Amniotic stem cell (primary cell): ENCODE measurements at places on chromosomes 7 and 10.

- DNase-seq = no peak
Observed at GRCh38 chr10:46290101-46290886, 3.5 kb downstream of the ANTXRL start.

DNA sequence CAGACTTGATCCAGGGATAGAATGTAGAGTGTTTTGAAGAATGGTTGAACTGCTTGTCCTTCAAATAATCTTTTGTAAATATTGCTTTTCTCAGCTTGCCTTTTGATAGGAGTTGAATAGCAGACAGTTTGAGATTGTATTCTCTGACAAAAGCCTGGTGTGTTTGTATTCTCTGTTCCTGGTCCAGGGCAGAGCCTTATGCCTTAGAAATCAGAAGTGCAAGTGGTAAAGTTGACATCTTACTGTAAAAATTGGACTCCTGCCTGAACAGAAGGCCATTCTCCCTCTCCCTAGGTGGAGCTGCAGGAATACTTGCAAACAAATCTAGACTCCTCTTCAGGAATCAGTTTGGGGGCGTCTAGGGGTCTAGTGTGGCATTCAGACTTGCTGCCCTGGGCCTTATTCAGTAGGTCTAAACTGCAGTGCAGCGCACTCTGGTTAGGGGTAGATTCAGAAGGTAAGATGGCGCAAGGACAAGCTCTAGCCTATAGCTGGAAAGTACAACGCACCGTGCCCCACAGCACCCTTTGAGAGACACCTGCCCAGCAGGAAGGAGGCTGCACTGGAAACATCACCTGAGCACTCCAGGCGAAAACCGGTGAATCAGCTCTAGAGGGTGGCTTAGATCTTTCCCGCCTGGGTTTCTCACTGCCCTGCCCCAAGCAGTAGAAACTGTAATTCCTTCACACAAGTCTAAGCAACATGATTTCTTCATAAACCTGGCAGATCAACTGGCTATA lies 608.5 kb upstream of the GALNT17 start:
- no peak for DNase-seq

DNA sequence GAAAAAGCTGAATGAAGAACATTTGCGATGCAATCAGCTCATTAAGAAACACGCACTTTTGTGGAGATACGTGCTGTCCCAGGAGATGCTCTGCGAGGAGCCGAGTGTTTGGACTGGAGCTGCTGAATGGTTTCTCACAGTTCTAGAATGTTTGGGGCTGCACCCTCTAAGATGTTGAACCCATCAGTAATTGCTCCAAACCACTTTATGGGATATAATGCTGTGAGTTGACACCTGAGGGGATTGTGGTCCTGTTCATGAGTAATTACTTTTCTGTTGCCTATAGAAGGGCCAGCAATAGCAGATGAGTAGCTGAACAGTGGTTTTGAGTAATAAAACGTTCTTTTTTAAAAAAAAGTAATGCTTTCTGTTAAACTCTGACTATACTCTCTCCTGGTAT lies 63.1 kb downstream of the IKZF1 start:
- no peak for DNase-seq

- no peak for DNase-seq
Observed at GRCh38 chr10:101789686-101790085, 6.4 kb upstream of the NPM3 start.

DNA sequence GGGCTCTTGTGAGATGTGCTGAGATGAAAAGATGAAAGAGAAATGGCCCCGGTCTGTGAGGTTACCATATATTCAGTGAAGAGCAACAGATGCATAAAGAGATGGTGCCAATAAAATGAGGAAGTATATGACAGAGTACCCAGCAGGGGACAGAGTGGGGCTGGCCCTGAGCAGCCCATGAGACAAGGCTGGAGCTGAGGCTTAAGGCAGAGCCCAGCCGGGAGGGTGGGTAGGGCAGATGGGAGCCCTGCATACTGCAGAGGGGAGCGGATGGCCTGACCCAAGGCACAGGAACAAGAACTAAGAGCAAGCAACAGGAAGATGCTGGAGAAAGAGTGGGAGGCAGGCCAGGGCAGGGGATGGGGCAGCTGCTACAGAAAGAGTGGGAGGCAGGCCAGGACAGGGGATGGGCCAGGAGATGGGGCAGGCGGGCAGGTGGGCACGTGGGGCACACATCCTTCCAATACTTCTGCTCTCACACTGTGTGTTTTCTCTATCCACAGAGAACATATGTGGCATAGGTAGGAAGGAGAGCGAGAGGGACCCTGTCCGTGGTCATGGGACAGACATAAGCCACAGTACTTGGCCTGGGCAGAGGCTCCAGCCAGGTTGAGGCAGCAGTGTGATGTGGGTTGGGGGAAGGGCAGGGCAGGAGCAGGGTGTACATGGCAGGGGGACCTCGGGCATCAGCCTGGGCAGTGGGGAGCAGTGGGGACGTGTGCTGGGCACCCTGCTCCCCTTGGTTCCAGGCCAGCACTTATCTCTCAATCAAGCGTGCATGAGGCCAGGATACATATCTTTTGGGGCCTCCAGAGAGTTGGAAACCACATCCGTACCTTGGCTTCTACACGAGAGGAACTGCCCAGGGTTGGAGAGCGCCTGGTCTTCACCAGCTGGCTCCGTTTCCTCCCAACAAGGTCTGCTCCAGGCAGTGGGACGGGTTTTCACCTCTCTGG lies 91.6 kb upstream of the IKZF1 start:
- no peak for DNase-seq

- DNase-seq = no peak
Observed at GRCh38 chr10:28328346-28328745, 25.5 kb upstream of the MPP7 start.

DNA sequence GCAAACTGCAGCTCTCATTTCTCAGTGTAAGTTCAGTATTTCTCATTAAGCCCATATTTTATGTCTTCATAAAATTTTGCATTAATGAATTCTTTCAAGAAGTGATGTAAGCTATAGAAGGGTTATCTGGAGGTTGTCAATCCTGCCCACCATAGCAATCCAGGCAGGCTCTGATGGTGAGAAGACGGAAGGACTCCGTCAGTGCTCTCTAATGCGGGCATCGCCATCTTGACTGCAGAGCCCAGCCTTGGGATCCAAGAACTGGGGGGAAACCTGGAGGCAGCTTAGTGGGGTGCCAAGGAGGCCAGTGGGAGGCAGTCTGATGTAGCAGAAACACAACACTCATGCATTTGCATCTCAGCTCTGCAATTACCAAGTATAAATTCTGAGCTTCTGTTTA lies 707.4 kb upstream of the NRP1 start:
- DNase-seq = no peak

GRCh38 chr10:6140141-6140841 lies 51.5 kb downstream of the RBM17 start:
- DNase-seq = no peak

- DNase-seq = no peak
Observed at GRCh38 chr10:110852255-110852896, 19.4 kb upstream of the PDCD4 start.

GRCh38 chr10:50439187-50439586 lies 184.6 kb downstream of the SGMS1 start:
- DNase-seq = no peak

GRCh38 chr10:20990604-20991003 lies 93.5 kb upstream of the NEBL start:
- DNase-seq = no peak

DNA sequence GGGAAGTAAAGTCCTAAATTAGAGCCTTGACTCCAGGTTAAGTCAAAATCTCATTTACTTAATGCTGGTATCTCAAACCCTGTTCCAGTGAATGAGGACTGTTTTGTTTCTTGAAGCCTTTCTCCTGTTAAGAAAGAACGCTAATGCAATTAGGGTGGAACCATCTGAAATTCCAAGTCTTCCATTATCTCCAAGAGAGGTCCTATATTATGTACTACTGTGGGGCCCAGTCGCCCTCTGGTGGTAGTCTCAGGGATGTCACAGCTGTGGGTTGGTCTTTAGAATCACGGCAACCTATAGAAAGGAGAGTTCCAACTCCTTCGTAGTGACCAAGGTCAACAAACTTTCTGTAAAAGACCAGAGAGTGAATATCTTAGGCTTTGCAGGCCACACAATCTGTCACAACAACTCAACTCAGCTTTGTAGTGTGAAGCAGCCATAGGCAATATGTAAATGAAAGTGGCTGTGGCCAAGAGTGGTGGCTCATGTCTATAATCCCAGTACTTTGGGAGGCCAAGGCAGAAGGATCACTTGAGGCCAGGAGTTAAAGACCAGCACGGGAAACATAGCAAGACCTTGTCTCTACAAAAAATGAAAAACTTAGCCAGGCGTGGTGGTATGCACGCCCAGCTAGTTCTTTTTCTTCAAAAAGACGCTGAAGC lies 9.3 kb downstream of the RPP38 start:
- peak; percentile 7 for DNase-seq
